Fibroblast of skin of right quadriceps (primary cell): ENCODE measurements at places on chromosomes 1 and 21.

DNA sequence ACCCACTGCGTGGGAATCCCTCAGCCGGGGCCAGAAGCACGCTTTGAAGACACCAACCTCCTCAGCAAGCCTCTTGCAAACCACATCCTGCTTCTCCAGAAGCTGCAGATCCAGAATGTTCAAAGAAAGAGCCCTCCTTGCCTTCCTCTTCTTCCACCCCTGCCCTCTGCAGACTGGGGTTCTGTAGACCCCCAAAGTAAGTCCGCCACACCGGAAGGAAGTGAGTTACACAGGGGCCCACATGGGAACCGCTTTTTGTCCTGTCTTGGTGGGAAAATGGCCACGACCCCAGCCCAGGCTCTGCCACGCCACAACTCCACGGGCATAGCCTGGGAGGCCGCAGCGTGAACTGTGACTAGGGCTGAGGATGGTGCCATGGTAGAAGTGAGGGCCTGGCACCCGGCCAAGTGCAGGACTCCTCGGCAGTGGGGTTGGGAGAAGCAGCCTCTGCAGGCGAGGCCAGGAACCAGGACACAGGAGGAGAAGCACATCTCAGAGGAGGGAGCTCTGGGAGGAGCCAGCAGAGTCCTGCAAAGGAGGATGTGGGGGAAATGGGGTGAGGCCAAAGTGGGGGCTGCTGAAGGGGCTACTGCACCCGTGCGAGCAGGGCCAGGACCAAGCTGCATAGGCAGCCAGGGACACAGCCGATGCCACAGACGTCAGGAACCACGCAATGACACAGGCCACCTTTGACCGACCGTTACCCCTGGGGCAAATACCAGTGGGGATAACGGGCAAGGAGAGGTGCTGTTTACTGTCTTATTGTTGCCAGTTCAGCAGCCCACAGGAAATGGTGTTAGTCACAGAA, 30.9 kb downstream of the PDE9A start:
- no peak for DNase-seq

DNA sequence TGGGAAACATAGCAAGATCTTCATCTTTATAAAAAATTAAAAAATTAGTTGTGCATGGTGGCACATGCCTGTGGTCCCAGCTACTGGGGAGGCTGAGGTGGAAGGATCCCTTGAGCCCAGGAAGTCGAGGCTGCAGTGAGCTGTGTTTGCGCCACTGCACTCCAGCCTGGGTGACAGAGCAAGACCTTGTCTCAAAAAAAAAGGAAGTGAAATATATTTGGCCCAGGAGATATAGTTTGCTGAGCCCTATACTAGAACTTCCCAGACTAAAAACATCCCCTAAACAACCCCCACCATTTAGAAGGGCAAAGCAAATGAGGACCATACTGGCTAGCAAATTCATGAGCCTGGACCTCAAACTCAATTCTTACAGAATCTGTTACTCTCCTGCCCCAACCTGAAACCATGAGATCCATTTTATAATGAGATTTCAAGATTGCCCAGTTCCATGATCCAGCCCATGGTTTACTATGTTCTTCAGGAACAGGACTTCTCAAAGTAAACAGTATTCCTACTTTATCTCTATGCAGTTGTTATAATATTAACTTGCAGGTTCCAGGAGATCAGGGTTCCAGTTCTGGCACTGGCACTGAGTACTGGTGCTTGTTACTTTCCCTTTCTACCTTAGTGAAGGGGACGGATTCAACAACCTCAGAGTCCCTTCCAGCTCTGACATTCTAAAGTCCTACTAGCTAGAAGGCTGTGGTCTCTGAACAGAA, 48.9 kb upstream of the TADA1 start:
- no peak for DNase-seq

DNA sequence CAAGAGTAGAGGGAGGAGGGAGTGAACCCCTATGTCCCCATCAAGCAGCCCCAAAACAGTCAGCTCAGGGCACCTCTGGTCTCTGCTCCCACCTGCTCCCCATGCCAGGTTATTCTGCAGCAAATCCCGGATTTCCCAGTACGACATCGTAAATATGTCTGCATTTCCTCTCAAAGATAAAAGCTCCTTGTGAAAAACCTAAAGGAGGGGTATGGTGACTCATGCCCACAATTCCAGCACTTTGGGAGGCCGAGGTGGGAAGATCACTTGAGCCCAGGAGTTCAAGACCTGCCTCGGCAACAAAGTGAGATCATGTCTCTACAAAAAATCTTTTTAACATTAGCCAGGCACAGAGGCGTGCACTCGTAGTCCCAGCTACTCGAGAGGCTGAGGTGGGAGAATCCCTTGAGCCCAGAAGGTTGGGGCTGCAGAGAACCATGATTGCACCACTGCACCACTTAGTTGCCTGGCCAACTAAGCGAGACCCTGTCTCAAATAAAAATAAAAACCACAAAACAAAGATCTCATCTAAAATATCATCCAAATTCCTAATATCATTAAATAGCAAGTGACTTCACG, 7.1 kb downstream of the ACOT7 start:
- peak; percentile 33 for DNase-seq

DNA sequence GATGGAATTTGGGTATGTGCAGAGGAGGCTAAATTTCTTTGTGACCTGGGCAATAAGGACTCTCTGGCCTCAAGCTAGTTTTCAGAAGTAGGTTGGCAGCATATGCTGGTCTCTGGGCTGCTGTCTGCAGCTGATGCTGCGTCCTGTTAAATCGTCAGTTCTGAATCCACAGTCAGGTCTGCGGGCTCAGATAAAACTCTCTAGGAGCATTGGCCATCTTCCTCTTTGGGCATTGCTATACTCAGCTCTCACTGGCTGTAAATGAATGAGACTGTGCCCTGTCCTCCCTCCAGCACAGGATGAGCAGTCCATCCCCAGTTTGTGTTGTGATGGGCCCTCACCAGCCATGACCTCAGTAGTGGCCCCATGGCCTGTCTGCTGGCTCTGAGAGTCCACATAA, 272.6 kb downstream of the LRRC40 start:
- DNase-seq: no peak

DNA sequence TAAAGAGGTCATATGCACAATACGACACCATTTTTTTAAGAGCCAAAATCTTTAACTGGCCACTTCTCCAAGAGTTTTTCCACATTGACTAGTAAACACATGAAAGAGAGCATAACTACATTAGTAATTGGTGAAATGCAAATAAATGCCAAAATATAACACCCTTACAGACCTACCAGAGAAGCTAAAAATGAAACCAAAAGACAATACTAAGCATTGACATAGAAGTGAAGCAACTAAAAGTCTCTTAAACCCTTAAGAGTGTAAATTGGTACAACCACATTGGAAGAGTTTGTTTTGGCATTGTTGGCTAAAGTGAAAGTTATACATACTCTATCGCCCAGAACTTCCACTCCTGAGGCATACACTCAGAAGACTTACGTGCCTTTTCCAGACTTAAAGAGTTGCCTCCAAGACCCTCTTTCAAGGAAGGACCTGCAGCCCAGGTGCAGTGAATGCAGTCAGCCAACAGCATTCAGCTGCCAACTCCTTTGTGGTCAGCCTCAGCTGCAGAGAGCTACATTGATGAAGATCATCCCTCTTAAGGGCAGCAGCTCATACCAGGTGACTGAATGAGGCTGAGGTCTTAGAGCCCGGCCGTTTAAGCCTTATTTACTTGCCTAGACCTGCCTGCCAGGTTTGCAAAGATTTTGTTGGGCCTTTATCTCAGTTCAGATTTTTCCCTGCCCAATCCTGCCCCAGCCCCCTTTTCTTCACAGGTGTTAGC, 839.1 kb upstream of the ADGRL2 start:
- DNase-seq: no peak

GRCh38 chr1:85607126-85607920, 26.8 kb downstream of the CCN1 start:
- peak; percentile 100 for DNase-seq

DNA sequence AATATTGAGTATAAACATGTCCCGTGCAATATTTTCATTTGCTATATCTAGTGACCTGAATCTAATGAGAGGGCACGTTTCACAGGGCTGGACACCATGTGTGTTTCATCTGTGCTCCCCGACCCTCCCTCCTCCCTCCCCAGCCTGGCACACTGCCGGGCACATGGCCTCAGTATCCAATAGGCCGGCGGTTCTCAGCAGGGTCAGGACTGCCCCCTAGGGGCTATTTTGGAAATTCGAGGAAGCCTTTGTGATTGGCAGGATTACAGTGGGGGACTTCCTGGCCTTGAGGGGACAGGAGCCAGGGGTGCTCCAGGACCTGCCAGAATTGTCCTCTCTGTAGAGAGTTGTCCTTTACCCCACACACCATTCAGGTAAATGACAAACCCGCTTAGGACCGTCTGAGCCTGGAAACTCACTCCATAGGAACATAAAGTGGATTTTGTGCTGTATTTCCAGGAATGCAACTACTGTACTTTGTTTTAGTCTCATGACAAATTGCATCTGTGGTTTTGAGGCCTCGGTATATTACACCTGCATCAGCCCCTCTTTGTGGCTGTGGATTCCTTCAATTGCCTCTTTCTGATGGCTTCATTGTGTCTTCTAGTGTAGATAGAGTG, 109.5 kb upstream of the SIM2 start:
- peak; percentile 42 for DNase-seq

GRCh38 chr1:67677408-67677807, 7.6 kb upstream of the GADD45A start:
- DNase-seq: no peak

GRCh38 chr1:242199776-242200458, 201.0 kb upstream of the MAP1LC3C start:
- DNase-seq: no peak

GRCh38 chr1:159756397-159756796, 24.4 kb upstream of the DUSP23 start:
- no peak for DNase-seq

GRCh38 chr1:154344977-154345837, 19.9 kb downstream of the ATP8B2 start:
- peak; percentile 36 for DNase-seq

DNA sequence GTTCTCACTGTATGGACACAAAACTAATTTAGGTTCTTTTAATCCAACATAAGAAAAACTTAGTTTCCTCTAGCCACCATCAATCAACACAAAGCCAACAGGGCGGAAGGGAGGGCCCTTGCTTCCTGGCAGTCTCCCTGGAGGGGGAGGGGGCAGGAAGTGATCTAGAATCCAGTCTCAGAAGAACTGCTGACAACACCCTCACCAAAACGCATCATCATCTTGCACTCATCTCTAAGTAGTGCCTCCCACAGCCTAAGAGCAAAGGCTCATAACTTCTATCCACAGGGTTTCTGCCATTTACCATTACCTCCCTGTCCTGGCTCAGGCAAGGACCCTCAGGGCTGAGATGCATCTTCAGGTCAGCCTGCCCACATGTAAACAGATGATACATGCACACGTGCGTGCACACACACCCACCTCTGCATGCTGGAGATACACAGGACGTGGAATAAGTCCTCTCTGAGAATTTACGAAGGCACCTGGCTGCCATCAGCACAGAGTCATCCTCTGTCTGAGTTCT, 20.5 kb downstream of the HIVEP3 start:
- DNase-seq: peak; percentile 80

- DNase-seq: peak; percentile 50
These were observed 38.2 kb downstream of the KCNAB2 start for GRCh38 chr1:6083801-6084446.

DNA sequence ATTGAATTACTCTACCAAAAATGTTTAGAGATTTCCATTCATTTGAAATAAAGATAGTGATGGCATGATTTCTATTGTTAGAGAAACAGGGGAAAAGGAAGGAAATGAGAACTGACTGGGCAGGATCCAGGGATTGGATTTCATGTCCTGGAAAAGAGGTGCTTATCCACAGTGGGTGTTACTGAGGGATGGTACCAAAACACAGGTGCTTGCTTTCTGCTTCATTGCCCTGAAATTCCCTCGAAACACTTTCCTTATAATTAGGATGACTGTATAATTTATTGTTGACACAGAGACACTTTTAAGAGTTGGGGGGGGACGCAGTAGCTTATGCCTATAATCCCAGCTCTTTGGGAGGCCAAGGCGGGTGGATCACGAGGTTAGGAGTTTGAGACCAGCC, 185.0 kb upstream of the KCNK2 start:
- no peak for DNase-seq

DNA sequence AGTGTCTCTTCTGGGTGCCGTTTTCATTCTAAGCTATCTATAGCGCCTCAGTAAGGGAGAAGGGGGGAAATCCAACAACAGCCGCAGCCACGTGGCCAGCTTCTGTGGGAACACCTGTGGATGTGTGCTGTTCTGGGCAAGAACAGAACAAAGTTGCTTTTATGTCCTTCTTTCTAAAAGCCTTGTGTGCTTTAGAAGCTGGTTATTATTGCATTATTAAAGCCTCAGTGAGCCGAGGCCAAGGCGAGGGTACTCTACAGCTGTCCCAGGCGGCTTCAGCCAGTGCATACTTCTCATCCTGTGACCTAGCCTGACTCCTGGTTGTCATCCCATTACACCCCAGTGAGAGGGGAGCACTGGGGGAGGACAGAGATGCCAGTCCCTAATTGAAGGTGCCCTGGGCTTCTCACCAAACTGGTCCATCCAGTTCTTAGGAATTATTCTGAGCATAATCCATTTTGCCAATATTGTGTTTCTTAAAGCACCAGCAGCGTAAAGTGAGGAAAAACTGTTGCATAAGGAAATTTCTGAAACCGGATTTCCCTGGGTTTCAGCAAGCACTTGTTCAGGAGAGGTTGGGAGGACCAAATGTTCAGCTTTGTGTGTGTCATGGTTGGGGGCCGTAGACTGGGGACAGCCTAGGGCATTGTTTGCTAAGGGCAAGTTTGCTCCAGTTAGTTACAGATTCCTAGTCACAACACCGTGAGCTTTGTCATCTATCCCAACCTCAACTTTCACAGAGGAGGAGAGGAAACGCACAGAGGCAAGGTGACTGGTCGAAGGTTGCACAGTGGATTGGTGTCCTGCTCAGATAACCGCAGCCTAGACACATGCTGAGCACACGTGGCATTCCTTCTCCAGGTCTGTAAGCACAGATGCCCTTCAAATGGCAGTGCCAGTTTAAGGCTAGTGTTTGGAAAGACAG, 61.0 kb upstream of the ATP1A1 start:
- no peak for DNase-seq

- DNase-seq: peak; percentile 97
These were observed 344.3 kb downstream of the MATN1 start for GRCh38 chr1:30378991-30379581.

- DNase-seq: no peak
These were observed 3.3 kb downstream of the TTLL7 start for GRCh38 chr1:83995649-83996048.

- peak; percentile 58 for DNase-seq
These were observed 36.9 kb upstream of the EDEM3 start for GRCh38 chr1:184791550-184791900.

- peak; percentile 22 for DNase-seq
These were observed 27.4 kb downstream of the HIVEP3 start for GRCh38 chr1:41891199-41891896.

DNA sequence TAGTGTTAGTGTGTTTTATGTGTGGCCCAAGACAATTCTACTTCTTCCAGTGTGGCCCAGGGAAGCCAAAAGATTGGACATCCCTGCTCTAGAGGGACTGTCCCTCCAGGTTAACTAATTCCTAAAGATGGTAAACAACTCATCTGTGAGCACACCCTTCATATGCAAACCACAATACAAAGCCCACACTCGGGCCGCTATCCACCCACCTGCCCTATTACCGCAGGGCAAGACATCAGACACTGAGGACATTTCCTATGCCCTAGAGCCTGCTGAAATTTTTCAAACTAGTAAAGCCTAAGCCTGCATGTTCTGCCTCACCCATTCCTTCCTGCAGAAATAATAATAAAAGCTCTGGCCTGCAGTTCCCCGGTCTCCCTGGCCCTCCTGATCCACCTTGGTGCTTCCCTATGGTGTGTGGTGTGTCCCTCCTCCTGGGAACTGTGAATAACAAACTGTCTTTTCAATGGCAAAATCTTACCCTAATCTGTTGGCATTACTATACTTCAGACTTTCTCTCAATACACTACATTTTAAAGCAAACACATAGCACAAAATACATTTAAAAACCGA, 39.3 kb upstream of the NTPCR start:
- DNase-seq: no peak

GRCh38 chr1:184050636-184051035, 894 bp upstream of the TSEN15 start:
- DNase-seq: peak; percentile 29
